ENCODE measurements at places on chromosomes 6 and 20. TPM values are rescaled to one million over a fixed set of nuclear protein-coding genes. Genes with fewer than 3 reads are reported as not detected.

Gene C4B
- total RNA-seq: 18.3 TPM

Gene KIAA1755
- 3.7 TPM for total RNA-seq

Gene CTAGE9
- total RNA-seq: not detected

Gene RIMS1
- 15.7 TPM for total RNA-seq

Gene PTCRA
- 1.0 TPM for total RNA-seq

Gene STMND1
- total RNA-seq: not detected

Gene ZNF133
- 16.7 TPM for total RNA-seq

Gene SHLD1
- total RNA-seq: 12.5 TPM

Data from skeletal muscle tissue (tissue), 5 donors.